EL (cell line): ENCODE measurements at places on chromosomes 12 and 14.

DNA sequence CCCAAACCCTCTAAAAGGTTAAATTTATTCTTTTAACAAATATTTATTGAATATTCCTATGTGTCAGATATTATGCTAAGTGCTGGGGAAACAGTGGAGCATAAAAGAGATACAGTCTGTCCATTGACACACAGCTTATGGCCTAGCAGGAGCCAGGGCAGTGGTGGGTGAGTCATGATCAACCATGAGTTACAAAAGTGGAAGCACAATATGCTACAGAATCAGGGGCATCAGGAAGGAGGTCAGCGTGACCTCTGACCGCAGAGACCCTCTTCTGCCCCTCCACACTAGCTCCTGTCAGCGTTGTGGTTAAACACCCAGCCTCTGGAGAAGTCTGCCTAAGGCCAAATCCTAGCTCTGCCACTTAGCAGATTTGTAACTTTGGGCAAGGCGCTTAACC is 4.7 kb upstream of the PPP1R1A start:
- DNase-seq, result no peak

DNA sequence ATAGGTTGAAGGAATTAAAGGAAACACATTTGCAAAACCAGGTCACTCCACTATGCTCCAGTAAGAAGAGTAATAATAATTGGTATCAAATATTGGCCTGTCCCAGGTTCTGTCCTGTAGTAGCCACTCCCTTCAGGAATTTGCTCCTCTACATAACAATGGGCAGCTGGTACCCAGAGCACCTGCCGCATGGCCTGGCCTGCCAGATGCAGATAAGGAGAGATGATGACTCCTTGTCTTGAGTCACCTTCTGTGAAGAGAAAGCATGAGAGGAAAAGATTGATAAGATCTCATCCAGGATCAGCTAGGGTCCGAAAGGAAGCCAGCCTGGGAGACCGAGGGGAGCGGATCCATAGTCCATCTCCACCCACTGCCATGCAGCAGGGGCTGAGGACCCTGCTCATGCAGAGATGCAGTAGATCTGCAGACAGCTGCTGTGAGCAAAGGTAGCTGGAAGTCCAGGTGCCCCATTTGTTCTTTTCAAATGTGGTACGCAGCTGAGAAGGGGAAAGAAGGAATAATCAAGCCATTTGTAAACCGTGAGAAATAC is 24.3 kb downstream of the VCPKMT start:
- DNase-seq, result no peak

GRCh38 chr12:131229426-131230339 is 276.0 kb downstream of the ADGRD1 start:
- DNase-seq, result no peak

- no peak for DNase-seq
These were observed 23.1 kb upstream of the RNASE12 start for GRCh38 chr14:20614038-20614840.

DNA sequence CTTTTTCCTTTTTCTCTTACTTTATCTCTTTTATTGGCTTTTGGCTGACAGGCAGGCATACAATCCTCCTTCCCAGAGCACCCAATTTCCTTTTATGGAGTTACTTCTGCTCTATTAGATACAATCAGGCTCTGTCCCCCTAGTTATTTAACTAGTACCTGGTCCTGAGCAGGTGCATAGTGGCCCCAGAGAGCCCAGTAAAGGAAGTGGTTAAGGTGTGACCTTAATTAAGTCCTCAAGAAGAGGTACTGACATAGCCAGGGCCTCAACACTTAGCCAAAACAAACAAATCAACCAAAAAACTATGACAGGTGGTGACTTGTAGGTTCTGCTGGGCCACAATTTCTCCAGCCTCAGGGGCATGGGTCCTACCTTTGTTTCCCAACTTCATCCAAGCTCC is 82.9 kb downstream of the CCDC60 start:
- no peak for DNase-seq

- peak; percentile 94 for DNase-seq
These were observed 58.8 kb downstream of the CCER1 start for GRCh38 chr12:90896164-90896563.

DNA sequence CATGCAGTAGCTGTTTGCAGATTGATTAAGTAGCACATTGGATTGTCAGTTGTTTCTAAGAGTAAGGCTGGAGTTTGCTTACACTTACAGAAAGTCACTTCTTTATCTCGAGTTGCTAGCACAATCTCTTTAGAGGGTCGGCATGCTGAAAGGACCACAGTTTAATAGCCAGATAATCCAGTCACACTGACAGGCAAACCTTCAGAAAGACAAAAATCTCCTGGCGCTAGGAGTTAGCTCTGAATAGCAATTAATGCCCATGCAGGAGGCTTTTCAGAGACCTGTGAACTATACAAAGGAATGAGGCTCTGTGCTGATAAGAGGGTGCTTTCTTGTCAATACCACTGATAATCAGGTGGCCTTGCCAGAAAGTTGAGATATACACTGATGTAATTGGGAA is 1043.0 kb downstream of the AACS start:
- no peak for DNase-seq

DNA sequence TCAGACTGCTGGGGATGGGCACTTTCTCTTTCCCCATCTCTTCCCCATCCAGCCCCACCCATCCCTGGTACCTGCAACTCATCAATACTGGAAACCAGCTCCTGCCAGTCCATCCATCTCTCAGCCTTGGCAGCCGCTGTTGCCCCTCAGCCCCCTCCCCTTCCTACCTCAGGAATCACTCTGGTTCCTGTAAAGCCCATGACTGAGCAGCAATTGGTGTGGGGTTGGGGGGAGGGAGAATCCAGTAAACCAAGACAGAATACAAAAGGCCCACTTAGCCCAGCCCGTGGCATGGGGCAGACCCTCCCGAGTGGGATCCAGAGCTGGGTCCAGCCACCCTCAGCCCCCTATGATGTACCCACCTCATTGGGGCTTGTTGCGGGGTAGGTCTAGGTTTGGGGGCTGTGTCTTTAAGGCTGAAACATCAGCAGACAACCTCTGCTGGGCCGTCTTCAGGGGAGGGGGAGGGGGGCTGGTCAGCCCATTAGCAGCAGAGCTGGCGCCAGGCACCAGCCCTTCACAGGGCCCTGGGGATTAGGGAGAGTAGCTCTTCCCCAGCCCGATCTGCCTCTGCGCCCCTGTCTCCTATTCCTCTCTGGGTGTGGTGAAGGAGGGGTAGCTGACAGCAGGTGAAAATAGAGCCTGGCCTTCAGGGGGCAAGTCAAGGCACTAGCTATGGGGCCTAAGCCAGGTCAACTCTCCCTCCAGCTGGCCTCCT is 702 bp upstream of the PRPH start:
- DNase-seq, result no peak

GRCh38 chr12:114697243-114697716 is 13.3 kb upstream of the TBX3 start:
- DNase-seq, result no peak

- no peak for DNase-seq
These were observed 54.1 kb downstream of the GRIP1 start for GRCh38 chr12:66624806-66625205.

DNA sequence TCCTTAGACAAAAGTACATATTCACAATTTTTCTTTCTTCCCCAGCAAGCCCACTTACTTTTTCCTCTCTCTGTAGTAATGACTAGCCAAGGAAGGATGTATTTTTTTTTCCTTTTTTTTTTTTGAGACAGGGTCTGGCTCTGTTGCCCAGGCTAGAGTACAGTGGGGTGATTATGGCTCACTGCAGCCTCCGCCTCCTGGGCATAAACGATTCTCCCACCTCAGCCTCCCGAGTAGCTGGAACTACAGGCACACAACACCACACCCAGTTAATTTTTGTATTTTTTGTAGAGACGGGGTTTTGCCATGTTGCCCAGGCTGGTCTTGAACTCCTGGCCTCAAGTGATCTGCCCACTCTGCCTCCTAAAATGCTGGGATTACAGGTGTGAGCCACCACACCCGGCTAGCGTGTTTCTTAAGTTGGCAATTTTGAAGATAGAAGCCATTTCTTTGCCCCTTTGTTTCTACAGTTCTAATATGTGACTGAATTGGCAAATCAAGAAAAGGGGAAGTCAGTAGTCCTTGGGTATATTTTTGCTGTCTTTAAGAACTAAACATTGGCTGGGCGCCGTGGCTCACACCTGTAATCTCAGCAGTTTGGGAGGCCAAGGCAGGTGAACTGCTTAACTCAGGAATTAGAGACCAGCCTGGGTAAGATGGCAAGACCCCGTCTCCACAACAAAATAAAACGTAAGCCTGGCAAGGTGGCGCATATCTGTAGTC is 3.2 kb upstream of the NACA start:
- DNase-seq, result no peak

GRCh38 chr12:114701104-114701414 is 17.1 kb upstream of the TBX3 start:
- no peak for DNase-seq
